ENCODE measurements at places on chromosomes 11 and 22.

DNA sequence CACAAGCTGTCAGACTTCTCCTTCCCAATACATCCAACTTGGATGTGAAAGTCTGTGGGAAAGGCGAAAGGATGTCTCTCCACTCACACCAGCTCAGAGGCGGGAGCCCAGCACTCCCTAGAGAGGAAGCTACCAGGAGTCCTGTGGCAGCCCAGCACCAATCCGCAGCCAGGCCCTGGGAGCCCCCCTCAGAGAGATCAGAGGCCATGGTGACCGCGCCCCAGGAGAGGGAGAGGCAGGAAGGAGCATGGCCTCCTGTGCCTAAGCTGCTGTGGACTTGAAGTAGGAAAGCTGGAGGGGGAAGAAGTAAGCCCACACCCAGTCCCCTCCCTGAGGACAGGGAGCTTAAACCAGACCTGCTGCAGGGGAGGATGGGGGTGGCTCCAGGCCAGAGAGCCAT, 24.4 kb upstream of the IGSF9B start:
- no peak for DNase-seq

DNA sequence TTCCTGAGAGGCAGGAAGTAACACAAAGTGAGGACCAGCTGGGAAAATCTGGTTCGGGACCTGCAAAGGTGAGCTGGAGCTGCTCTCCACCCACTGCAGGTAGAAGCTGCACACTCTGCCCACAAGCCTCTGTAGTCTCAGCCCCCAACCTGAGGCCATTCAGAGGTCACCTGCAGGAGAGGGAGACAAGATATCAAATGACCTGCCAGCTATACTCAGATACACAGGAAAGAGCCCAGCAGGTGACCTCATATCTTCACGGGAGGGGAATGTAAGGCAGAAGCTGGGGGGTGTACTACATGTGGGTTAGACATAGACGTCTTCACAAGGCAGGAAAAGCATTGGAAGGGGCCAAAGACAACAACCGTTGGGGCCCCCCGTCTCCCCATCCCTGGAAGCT, 86.1 kb downstream of the APIP start:
- DNase-seq = no peak

DNA sequence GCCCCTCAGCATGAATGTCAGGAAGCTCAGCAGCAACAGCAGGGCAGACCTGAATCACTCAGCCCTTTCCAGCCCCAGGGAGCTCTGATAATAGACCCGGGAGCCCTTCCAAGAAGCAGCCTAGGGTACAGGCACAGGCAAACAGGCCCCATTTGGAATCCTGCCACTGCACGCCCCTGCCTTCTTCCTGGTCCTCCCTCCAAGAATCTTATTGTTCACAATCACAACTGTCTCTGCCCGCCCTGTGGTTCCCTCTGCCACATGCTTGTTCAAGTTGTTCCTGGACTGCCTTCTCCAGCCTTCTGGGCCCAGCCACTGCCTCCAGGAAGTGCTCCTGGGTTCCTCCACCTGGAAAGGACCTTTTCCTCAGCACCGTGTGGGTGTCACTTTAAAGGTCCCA, 54.6 kb downstream of the LRRC32 start:
- peak; percentile 79 for DNase-seq

GRCh38 chr11:19187833-19188258, 13.9 kb downstream of the CSRP3 start:
- DNase-seq = no peak

GRCh38 chr11:102886999-102887398, 12.2 kb upstream of the MMP12 start:
- no peak for DNase-seq

DNA sequence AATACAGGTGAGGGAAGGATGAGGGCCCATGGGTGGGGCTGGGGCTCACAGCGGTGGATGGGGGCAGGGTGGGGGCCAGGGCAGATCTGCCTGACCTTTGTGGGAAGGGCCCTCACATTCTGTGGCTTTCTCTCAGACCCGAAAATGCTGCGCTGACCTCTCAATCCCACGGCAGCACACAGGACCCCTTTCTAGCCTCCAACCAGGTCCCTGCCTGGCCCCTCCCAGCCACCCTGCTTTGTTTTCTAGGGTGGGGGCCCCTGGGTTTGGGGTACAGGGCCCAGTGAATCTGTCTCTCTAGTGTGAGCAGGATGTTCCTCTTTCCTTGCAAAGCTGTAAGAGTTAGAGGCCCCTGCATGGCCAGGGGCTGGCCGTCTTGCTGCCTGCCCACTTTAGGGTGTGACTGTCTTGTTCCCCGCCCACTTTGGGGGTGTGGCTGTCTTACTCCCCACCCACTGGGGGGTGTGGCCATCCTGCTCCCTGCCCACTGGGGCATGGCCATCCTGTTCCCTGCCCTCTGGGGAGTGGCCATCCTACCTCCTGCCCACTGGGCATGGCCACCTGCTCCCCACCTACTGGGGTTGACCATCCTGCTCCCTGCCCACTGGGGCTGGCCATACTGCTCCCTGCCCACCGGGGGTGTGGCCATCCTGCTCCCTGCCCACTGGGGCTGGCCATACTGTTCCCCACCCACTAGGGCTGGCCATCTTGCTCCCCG, 11.5 kb downstream of the PARVG start:
- no peak for DNase-seq

- DNase-seq = no peak
Measured at GRCh38 chr11:45171550-45171949, 25.1 kb downstream of the PRDM11 start.

DNA sequence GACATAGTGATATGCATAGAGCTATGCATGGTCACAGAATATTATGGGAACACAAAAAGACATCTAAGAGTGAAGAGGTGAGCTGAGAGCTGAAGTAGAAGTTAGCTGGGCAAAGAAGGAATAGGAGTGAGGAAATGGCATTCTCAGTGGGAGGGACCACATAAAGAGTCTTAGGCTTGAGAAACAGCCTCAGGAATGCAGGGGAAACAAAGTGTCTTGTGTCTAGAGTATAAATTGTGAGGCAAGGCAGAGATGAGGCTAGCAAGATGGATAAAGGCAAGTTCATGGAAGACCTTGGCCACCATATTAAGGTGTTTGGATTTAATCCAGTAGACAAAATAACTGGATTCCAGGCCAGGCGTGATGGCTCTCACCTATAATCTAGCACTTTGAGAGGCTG, 40.6 kb upstream of the CRTAM start:
- DNase-seq = no peak

- no peak for DNase-seq
Measured at GRCh38 chr22:36923131-36923788, 9.8 kb downstream of the CSF2RB start.

DNA sequence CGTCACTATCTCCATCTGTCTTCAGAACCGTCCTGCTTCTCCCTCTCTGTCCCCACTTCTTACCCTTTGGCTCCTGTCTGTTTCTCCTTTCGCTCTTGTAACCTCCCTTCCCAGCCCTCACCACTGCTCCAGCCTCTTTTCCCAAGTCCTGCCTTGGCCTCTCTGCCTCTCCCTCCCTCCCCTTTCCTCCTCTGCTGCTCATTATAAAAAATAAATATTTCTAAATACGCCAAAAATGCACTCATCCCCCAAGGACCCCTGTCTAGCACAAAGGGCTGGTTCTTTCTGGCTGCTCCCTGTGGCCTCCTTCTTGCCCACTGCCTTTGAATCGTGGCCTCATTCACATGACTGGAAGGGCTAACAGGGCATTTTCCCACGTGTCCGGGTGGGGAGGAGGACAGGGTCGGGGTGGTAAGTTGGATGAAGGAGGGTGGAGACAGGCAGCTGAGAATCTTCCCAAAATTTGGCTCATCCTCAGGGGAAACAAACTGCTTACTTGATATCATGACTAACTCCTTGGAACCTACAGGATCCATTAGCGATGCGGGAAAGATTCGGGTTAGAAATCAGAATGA, 26.4 kb upstream of the OAF start:
- no peak for DNase-seq

DNA sequence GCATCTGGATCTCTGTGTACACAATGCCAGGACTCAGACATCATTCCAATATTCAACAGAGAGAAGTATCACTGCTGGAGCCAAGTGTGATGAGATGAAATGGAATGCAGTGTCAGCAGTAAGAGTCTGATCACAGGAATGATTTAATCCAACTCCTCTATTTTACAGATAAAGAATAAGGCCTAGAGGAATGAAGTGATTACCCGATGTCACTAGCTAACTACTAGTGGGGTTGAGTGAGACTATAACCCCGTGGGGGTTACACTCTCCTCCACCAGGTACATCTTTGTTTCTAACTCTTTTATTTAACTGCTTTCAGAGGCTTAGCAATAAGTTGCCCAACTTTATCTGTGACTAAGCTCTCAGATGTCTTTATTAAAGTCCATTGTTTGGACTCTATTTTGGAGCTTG, 94.2 kb upstream of the FAT3 start:
- no peak for DNase-seq

GRCh38 chr11:33448461-33449130, 191.4 kb downstream of the HIPK3 start:
- no peak for DNase-seq

- no peak for DNase-seq
Measured at GRCh38 chr22:21028277-21029251, 3.8 kb downstream of the SLC7A4 start.

- DNase-seq = no peak
Measured at GRCh38 chr11:94583866-94584500, 16.8 kb downstream of the PIWIL4 start.

DNA sequence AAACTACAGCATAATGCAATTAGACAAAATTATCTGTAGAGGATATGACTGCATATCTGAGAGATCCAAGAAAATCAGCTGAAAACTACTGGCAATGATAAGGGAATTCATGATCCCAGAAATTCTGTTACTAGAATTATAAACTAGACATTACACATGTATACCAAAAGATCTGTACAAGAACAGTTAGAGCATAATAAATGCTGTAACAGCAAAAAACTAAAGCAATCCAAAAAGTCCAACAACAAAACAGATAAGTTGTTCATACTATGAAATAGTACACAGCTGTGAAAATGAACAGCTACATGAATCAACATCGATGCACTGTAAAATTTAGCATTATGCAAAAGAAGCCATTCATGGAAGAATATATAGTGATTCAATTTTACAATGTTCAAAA, 6.0 kb downstream of the ZNF214 start:
- no peak for DNase-seq

GRCh38 chr22:44594951-44595350, 96.9 kb upstream of the RTL6 start:
- no peak for DNase-seq

- DNase-seq = no peak
Measured at GRCh38 chr11:134036492-134037045, 32.3 kb upstream of the JAM3 start.

DNA sequence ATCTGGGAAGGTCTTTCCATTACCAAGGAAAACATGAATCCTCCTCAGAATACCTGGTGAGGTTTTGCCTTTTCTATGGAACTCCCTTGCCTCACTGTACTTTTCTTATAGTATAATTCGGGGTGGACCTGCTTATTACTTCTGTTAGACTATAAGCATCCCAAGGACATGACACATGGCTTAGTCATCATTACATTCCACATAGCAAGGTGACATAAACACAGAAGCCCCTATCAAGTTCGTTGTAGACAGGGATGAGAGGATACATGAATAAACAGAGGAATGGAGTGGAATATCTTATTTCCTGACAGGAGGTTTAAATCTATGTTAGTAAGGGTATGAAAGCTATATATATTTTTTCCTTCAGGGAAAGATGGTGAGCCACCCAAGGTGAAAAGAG, 532.2 kb upstream of the CCDC90B start:
- no peak for DNase-seq

DNA sequence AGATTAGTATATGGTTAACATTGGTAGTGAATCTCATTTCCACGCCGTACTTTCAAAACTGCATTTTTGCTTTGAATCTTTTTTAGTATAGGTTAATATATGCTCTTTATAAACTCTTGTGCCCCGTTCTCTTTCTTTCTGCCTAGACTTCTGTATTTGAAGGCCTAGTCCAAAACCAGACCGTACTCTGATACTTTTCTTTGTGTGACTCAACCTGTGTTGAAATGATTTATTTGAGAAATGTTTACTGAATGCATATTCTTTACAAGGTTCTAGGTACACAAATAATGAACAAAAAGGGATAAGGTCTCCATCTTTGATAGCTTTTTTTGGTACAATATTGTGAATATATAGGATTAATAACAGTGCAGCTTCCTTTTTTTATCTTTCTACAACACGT, 68.3 kb downstream of the HIPK3 start:
- DNase-seq = no peak

GRCh38 chr11:89489930-89490329, 1.2 kb downstream of the NOX4 start:
- no peak for DNase-seq

DNA sequence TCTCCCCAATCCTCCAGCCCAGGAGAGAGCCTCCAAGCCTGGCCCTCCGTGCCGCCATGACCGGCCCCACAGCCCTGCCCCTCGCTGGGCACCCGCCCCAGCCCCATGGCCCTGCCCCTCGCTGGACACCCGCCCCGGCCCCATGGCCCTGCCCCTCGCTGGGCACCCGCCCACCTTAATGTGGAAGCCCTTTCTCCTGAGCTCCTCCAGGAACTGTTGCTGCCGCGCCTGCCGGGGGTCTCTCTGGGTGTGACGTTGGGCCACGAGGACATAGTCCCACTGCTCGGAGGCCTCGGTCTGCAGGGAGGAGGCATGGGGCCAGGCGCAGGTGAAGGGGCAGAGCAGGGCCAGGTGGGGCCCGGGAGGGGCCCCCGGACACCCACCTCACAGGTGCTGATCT, 8.2 kb downstream of the ANO9 start:
- no peak for DNase-seq

DNA sequence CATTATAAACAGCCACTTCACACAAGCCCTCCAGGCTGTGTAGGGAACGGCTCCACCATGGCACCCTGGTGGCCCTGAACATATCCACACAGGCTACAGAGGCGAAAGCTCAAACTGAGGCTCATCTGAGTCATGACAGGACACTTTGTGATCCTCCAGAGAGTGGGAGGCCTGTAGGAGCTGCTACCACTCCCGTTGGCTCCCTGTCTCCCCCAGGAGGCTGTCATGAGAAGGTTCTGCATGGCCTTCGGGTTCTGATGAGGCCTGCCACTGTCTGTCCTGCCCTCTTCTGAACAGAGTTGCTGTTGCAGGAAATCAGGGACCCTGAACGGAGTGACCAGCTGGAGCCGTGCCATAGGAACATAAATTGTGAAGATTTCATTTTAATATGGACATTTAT, 23.8 kb upstream of the ALDH3B2 start:
- DNase-seq = no peak

GRCh38 chr11:58726737-58727414, 4.9 kb downstream of the GLYAT start:
- no peak for DNase-seq

Measured in thoracic aorta (tissue), 2 donors.